Chondrocyte (in vitro differentiated cells): ENCODE measurements at places on chromosomes 11 and 22. TPM values are rescaled to one million over a fixed set of nuclear protein-coding genes. Genes with fewer than 3 reads are reported as not detected.

Gene CPT1B
- total RNA-seq, result 33.9 to 42.6 TPM (median 34.7 TPM) in 3 replicates

Gene RAB39A
- total RNA-seq, result not detected in 3 replicates

DNA sequence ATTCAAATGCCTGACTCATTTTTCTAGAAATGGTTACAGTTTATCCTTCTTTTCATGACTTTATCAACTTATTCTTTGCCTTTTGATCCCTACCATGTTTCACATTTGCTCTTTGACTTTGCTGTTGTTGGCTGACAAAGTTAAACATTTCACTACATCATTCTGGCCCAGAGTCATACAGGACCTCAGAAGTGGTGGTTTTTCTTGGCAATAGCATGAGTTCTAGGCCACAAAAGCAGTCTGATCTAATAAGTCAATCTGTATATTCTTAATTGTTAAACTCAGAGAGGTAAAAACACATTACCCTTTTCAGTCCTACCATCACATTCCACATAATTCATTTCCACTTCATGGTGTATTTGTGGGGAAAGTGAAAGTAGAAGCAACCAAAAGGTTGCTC, 763.2 kb upstream of the TENM4 start:
- no peak for DNase-seq

Gene BTG4
- not detected in 3 replicates for total RNA-seq

- no peak for DNase-seq
Observed at GRCh38 chr11:100675115-100675650, 11.9 kb upstream of the ARHGAP42 start.

Gene OR2D2
- not detected in 3 replicates for total RNA-seq

Gene PKNOX2
- total RNA-seq, result 34.0 to 74.0 TPM (median 34.9 TPM) in 3 replicates

Gene RTN4RL2
- total RNA-seq, result 0.31 to 0.57 TPM in 2 of 3 replicates, not detected in the other

DNA sequence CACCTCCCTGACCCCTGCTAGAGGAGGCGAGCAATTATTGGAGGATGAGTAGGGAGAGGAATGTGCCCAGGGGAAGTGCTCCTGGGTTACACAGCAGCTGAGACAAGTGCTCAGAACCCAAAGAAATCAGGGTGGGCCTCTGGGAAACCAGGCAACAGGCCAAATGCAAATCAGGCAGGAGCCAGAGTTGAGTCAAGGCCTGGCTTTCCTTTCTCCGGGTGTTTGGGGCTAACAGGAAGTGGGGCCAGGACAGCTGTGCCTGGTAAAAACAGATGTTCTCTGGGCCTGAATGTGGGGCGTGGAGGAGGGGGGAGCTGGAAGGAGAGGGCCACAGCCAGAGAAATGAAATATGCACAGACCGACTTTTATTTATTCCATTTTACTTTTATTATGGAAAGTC, 22.0 kb downstream of the MFNG start:
- no peak for DNase-seq

Gene SYT7
- total RNA-seq, result 0.92 to 2.0 TPM (median 1.5 TPM) in 3 replicates

GRCh38 chr22:40511604-40512003, 124.9 kb downstream of the MRTFA start:
- no peak for DNase-seq

- no peak for DNase-seq
Observed at GRCh38 chr22:41943661-41944209, 3.2 kb downstream of the CENPM start.

- no peak for DNase-seq
Observed at GRCh38 chr22:46791201-46791731, 28.8 kb downstream of the TBC1D22A start.

DNA sequence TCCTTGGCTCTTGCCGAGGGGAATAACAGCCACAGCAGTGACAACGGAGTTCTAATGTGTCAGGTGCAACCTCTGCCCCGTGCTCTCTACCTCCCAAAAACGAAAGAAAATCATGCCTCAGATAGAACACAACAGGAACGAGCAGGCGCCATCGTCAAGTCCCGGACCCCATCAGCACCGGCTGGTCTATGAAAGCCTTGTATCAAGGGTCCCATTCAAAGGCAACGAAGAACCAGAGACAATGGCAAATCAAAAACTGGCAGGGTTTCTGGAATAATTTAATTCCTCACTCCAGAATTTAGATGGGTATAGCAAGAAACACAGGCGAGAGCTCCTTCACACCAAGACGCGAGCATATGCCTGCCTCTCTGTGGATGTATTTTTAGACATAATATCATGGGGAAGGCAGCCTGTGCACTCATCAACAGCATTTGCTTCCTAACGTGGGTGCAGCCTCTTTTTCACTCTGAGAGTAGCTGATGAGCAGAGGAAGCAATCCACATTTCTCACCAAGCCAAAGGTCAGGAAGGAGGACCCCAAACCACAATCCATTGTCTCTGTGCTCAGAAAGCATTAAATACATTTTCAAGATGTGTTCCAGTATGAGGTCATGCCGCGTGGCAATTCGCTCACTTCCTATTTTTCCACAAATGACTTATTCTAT, 193.4 kb upstream of the BLID start:
- no peak for DNase-seq

Gene UBQLNL
- 0.22 to 0.41 TPM (median 0.23 TPM) in 3 replicates for total RNA-seq
